NCI-H2081 treated with DMSO at 0.1 percent for 48 hours (cell line): ENCODE measurements at places on chromosomes 2 and 18.
A peak's percentile ranks its signal among the peaks of the same experiment; 100 is the strongest.

- no peak for DNase-seq
Measured at GRCh38 chr2:212667751-212668316, 129.2 kb upstream of the ERBB4 start.

DNA sequence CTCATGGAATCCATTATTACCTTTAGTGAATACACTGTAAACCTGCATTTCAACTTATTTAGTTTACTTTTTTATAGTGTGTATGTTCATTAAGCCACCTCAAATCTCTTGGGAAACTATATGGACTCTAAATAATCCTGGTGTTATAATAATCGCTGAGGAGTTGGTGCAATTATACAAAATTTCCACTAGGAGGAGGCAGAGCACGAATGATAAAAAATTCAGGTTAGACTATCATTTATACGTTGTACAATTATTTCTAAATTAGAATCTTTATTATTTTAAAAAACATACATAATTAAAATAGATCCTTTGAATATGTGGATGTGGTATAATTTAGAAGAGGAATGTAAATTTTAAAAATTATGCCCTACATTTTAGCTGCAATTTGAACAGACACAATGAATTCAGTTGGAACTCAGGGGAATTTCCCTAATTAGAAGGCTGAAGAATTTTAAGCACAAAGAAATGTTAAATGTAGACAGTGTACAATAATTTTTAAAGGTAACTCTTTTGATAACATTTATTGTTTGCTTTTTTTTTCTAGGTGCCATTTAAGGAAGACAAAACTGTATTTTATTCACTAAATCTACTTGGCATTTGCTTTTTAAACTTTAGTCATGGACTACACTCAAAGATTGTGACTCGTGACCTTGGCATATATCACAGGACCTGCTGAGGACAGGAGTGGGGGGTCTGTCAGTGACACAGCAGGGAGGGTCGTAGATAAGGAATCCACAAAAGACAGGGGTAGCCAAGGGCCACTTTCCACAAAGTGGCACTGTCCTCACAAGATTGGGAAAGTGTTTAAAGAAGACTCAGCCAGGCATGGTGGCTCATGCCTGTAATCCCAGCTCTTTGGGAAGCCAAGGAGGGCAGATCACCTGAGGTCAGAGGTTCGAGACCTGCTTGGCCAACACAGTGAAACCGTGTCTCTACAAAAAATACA lies 45.5 kb downstream of the RAB12 start:
- DNase-seq, result no peak

DNA sequence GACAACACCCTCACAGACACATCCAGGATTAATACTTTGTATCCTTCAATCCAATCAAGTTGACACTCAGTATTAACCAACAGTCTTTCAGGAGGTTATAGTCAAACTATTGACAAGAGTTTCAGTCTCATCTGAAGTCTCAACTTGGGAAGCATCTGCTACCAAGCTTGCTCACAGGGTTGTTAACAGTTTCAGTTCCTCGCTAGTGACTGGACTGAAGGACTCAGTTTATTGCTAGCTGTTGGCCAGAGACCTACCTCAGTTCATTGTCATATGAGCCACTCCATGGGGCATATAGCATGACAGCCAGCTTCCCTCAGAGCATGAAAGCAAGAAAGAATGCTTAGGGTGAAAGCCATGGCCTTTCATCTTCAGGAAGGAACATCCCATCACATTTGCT lies 228.6 kb downstream of the EPHA4 start:
- DNase-seq, result no peak

- no peak for DNase-seq
Measured at GRCh38 chr2:112818094-112818902, 18.3 kb downstream of the IL1B start.

DNA sequence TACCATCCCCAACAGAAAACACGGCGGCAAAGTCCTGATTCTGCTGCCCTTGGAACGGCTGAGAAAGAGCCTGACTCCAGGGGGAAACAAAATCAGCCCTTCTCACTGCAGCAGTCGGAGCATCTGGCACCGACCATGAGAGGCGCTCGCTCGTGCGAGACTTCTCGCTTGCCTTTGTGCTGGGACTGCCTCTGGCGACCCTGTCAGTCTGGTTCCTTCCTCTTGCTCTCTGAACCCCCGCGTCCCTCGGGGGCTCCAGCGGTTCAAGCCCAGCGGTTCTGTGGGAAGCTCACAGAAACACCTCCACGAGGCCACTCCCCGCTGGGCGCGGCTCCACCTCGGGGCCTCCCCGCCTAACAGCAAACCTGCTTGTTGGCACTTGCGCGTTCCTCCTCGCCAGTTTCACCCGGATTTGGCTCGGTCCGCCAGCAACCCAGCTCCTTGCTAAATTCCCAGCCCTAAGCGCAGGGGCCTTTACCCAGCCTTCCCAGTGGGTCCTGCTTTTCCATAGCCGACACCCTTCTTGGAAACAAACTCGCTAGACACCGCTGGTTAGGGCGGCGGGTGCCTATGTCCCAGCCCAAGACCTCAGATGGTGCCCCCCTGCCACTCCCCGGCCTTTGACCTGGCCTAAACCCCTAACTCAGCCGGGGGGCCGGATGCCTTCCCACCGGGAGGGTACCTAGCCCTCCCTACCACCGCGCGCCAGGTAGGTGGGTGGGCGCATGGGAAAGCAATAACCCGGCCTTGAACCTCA lies 2.2 kb downstream of the RND3 start:
- peak; percentile 27 for DNase-seq

DNA sequence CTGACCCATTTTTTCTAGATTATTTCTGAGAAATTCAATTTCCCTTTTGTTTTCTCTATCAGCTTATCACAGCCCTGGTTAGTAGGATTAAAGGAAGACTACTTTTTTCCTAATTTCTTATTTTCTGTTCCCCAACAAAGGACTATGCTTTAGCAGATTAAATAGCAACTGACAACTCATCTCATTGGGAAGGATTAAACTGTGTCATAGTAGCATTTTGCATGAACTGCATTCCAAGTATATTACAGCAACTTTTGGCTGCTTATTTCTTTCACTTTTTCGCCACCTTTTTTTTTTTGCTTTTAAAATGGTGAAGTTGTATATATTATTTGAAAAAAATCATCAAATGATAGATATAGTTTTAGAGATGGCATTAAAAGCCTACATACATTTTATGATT lies 570.3 kb downstream of the FBXO15 start:
- no peak for DNase-seq

DNA sequence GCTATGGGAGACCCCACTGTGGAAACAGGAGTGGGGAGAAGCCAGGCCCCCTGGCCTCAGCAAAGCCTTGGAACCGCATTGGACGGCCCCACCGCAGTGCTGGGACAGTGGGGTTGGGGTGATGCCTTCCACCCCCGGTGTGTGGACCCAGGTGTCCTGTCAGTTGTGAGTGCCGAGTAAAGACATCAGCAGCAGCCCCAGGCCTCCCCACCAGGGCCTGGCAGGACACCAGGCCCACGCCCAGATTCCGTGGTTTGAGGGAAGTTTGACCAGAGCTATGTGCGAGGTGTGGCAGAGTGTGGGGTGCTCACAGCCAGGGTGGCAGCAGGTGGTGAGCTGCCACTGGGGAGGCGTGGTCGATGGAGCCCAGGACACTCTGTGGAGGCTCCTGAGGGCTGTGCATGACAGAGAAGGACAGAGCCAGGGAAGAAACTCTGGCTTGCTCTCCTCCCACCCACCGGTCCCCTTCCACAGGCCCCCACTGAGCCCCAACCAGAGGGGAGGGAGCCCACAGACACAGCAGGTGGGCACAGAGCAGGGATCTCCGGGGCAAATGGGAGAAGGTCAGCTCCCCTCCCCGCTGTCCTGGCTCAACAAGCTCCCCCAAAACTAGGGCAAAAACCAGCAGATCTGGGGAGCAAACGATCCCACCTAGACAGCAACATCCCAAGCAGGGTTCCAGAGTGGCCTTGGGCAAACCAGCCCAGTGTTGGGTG lies 69.1 kb downstream of the TWIST2 start:
- DNase-seq, result no peak

- no peak for DNase-seq
Measured at GRCh38 chr2:62266433-62267038, 70.6 kb downstream of the B3GNT2 start.

DNA sequence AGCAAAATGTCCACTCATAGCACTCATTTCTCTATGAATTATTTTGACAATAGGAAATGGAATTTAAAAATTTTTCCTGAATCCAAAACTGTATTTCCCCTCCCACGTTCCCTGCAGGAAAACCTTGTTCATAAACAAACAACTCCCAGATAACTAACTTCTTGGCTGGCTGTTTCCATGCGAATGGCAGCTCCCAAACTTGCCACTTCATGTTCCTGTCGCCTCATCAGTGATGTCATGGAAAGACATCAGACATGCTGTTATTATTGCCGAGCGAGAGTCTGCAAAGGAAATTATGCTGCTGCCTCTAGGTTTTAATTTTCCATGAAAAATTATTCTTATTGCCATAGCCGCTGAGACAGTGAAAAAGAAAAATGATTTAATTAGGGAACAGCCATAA lies 117.0 kb upstream of the RIOK3 start:
- DNase-seq, result no peak

- no peak for DNase-seq
Measured at GRCh38 chr2:45637440-45637839, 14.0 kb upstream of the PRKCE start.

DNA sequence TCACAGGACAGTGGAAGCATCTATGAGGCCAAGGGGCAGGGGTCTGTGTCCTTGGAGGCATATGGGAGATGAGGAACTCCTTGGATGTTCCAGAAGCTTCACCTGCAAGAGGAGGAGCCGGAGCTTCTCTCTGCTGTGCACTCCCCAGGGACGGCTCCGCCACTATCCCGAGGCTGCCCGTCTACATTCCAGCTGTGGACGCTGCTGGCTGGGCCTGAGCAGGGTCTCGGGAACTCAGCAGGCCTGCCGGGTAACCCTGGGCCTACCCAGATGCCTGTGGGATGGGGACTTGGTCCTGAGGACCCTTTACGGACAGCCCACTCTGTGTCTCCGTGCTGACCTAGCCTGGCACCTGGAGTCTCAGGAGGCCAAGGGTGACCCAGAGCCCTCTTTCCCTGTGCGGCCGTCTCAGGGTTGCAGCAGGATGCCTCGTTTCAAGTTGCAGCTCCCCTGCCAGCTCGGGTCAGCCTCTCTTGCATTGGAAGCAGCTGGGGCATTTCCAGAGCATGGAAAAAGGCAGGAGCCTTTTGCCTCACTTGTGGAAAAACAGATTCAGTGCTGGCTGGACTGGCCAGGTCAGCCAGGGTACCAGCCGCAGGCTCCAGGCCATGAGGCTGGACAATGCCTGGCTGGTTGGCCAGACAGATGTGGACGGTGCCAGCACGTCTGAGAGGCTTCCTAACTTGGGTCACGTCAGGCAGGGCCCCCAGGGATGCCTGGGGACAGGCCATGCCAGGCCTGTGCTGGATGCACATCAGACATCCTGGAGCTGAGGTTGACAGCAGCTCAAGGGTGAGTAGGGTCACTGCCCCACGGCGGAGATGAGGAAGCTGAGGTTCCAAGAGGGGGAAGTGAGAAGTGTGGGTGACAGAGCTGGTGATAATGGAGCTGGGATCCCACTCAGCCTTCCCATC lies 41.5 kb downstream of the SCTR start:
- no peak for DNase-seq

- peak; percentile 26 for DNase-seq
Measured at GRCh38 chr2:154700136-154700535, 1.6 kb downstream of the KCNJ3 start.

DNA sequence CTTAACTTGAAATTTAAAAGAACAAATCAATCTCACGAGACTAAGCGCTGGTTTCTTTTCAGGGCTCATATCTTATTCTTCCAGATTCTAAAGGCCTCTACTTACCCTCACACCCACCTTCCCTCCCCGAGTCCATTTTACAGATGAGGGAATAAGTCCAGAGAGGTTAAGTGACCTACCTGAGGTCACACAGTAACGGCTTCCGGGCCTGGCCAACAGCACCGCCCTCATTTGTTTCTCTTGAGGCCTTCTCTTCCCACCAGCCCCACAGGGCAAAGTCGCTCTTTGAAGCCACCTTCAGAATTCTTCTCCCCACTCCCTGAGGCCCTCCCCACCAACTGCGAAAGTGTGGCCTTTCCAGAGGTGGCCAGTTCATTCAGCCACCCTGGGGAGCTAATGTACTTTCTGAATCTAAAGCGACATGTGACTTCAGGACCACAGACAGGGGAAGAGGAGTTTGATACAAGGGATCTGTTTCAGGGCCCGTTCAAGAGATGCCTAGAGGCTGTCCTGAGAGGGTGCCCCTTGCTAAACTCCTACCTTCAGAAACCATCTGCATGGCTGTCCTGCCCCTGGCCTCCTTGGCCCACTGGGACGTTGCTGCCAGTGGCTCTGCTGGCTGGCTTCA lies 275.3 kb downstream of the HAUS1 start:
- no peak for DNase-seq

GRCh38 chr18:12003894-12004293 lies 22.6 kb downstream of the IMPA2 start:
- no peak for DNase-seq

GRCh38 chr2:197077336-197077735 lies 150.8 kb upstream of the PGAP1 start:
- DNase-seq, result no peak

DNA sequence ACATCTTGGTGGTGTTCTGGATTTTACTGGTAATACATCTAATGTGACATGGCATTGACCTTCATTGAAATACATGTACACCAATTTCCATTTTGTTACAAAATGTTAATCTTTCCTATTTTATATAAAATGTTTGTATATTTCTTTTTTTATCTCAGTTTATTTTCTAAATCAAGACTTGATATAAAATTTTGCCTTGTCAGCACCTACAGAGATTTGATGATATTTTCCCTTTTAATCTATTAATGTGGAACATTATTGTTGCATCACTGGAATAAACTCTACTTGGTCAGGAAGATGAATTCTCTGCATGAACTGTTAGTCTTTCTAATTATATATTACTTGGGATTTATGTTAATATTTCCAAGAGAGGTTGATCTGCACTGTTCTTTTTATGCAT lies 294.0 kb upstream of the ETAA1 start:
- DNase-seq, result no peak

- no peak for DNase-seq
Measured at GRCh38 chr2:220144411-220144810, 517.0 kb downstream of the SLC4A3 start.

- DNase-seq, result no peak
Measured at GRCh38 chr2:5982193-5982902, 290.2 kb downstream of the SOX11 start.

DNA sequence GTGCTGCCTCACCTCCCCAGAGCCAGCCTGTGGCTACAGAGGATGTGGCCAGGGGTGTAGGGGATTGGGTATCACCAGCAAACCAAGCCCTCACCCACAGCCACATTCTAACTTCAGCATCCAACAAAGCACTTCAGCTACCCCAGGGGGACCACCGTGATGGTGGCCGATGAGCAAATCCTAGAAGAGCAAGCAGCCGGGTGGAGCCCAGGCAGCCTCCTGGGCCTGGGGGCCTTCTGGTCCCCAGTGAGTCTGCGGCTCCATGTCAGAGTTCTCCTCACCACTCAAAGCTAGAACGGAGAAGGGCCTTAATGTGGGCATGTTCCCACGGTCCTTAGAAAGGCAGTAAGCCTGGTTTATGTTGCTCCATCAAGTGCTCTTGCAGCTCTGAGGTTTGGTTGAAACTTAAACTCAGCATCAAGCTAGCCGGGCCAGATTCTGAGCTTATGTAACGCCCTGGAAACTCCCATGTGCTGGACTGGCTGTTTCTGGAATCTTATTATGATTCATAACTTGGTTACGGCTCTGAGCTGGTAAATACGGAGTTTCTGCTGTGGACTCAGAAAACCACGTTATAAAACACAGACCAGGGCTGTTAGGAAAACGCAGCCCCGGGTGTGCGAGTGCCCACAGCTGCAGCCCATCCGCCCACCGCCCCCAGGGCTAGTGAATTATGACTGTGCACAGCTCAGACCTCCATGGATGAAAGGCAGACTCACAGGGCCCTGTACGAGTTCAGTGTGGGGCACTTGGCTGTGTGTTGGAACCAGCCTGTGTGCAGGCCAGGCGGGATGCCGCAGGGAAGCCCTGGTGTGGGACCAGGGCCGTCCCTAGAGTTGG lies 99.8 kb downstream of the SEPTIN10 start:
- no peak for DNase-seq
